ENCODE measurements at places on chromosomes 6 and 20.

DNA sequence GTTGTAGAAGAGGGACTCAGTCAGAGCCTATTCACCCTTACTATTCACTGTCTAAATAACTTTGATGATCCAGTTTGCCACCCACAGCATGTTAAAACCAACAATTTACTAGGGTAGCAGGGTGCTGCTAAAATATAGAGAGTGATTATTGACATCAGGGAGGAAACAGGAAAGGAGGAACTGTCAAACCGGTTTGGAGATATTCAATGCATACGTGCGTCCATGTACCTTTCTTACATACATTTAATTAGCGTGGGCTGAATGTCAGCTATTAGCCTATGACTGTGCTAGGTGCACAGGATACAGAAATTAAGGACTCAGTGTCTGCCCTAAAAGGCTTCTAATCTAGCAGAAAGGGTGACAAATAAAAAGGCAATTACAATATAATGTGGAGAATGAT is 57.2 kb downstream of the IL20RA start:
- DNase-seq = no peak

GRCh38 chr6:131255911-131256310 is 120.6 kb downstream of the AKAP7 start:
- no peak for DNase-seq

DNA sequence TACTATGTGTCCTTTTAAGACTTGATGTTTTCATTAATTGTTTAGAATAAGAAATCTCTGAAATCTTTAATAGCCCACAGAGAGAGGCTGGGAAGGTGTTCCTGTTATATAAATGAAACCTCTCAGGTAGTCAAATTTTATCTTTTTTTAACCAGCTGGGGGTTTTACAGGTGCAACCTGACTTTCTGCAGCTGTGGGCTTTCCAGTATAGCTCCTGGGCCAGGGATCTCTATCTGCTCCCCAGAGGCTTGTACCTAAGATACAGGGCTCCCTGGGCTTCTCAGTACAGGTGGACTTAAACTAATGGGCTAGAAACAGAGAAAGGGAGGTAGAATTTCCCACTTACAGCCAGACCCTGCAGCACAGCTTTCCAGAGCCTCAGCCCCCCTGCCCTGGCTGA is 49.4 kb downstream of the HLA-C start:
- no peak for DNase-seq

DNA sequence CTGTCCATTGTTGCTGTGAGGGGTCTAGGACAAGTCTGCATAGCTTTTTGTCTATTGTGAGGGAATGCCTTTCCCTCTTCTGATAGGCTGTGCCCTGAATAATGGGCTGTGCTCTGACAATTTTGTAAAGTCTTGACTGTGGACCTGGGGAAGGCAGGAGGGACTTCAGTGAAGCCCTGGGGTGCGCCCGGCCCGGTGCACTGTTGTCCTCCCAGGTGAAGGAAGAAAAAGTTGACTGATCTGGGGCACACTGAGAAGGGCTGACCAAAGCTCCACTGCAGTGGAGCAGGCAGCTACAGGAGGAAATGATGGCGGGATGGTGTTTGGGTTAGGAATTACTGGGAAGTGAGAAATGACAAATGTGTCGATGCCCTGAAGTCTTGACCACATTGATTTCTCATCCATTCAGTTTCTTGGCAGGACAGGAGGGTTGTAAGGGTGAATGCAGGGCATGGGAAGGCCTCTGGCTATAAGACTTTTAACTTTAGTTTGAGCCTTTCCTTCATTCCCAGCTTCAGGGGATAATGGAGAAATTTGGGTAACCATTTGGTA is 224.0 kb upstream of the CST7 start:
- DNase-seq = no peak

- DNase-seq = no peak
These were observed 40.4 kb upstream of the MC3R start for GRCh38 chr20:56208121-56208520.

GRCh38 chr6:14785493-14785790 is 460.4 kb upstream of the JARID2 start:
- no peak for DNase-seq

- DNase-seq = peak; percentile 33
These were observed 166.0 kb downstream of the ARHGAP18 start for GRCh38 chr6:129543981-129544380.

DNA sequence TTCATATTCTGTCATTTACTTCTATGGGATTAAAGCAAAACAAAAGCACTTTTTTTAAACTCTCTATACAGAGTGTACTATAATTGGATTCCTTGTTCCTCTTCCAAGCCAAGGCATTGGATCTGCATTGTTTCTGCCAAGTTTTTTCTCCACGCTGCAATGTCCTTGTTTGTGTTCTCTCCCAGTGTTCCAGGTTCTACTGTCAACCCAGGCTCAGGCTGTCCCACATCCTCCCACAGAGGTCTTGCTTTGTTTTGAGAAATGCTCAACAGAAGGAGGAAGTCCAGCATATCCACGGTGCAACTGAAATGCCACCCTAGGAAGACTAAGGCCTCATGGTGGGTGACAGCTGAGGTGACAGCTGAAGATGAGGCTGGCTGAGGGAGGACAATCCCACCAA is 287.1 kb upstream of the PRDM1 start:
- no peak for DNase-seq

- no peak for DNase-seq
These were observed 41.8 kb upstream of the SAYSD1 start for GRCh38 chr6:39156801-39157200.

DNA sequence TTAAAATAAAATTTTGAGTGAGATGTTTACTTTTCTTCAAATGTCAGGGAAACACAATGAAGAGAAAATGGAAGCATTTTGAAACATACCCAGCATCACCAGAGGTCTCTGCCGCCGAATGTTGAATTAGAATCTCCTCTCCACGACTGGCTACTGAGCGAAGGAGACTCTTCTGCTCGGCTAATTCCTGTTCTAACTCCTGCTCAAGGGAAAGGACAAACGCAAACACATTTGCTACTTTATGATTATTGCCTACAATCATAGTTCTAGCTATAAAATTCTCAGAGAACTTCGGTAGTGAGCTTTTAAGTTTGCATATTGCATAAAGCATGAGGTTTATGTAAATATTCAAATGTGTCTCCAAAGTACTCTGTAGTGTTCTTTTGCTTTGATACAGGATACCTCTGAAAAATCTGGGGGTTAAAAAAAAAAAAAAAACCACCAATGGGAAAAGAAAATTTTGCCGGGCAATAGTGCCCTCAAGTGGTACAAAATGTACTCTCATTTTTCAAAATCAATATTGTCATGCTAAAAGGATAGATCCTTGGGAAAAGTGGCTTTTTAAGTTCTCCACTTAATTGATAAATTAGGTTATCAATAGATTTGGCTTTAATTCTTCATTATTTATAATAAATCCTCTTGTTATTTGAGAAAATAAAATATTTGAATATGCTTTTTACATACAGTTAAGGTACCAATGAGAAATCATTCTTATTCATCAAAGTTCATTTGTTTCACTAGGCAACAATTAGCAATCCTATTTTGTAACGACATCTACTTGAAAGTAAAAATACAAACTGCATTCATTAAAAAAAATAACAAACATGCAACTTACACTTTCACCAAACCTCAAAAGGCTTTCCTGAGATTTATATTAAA is 369.0 kb downstream of the SYNE1 start:
- peak; percentile 52 for DNase-seq

DNA sequence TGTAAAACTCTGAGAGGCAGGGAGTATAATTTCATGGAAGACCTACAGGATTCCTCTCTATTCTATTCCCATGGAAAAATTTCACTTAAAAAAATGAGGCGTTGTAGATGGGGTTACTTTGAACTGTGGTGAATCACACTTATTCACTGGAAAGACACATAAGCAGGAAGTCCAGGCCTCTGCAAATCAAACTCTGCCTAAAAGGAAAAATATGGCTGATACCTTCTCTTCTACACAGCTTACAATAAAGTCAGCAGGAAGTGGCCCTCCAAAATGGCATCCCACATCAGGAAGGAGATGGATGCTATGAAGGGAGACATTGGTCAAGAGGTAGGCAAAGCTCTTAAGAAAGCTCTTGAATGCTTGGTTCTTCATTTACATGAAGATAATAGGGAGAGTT is 115.9 kb downstream of the FYN start:
- DNase-seq = peak; percentile 75

GRCh38 chr20:54179946-54180345 is 6.2 kb upstream of the CYP24A1 start:
- no peak for DNase-seq

- DNase-seq = no peak
These were observed 311.9 kb upstream of the CITED2 start for GRCh38 chr6:139686308-139686707.

GRCh38 chr6:5034736-5035135 is 30.9 kb upstream of the RPP40 start:
- no peak for DNase-seq

DNA sequence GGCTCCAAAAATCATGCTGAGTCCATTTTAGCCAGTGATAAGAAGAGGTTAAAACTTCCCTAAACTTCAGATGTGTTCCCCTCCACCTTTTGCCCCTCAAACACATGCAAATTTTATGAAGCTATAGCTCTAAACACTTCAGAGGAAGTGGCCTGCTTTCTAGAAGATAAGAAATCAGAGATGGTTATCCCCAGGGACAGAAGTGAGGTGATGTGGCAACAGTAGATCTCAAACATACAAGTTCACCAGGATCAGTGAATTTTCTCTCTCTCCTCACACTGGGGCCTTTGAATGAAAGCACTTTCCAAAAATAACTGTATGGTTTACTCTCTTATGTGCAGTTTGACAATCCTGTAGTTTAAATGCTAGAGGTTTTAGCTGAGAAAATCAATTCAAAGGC is 332.0 kb downstream of the BTBD9 start:
- DNase-seq = no peak

GRCh38 chr20:47280228-47280627 is 76.3 kb downstream of the ZMYND8 start:
- DNase-seq = no peak

DNA sequence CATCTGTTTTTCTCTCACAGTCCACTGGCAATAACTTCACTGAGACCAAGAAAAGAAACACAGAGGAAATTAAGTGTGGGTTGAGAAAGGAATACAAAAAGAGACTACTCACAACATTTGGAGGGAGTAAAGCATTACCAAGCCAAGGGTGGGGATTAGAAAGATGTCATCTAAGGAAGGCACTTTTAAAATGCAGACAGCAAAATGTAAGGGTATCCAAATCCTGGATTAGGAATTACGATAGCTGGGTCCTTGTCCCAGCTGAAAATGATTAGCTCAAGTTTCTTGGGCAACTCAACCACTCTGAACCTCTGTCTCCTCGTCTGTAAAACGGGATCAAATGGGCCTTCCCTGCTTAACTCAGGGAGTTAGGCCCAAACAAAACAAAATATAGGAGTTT is 2.2 kb downstream of the LEMD2 start:
- peak; percentile 8 for DNase-seq

GRCh38 chr6:139372326-139373153 is 1.9 kb downstream of the CITED2 start:
- peak; percentile 43 for DNase-seq

GRCh38 chr6:7909323-7910276 is 988 bp downstream of the TXNDC5 start:
- DNase-seq = peak; percentile 84

DNA sequence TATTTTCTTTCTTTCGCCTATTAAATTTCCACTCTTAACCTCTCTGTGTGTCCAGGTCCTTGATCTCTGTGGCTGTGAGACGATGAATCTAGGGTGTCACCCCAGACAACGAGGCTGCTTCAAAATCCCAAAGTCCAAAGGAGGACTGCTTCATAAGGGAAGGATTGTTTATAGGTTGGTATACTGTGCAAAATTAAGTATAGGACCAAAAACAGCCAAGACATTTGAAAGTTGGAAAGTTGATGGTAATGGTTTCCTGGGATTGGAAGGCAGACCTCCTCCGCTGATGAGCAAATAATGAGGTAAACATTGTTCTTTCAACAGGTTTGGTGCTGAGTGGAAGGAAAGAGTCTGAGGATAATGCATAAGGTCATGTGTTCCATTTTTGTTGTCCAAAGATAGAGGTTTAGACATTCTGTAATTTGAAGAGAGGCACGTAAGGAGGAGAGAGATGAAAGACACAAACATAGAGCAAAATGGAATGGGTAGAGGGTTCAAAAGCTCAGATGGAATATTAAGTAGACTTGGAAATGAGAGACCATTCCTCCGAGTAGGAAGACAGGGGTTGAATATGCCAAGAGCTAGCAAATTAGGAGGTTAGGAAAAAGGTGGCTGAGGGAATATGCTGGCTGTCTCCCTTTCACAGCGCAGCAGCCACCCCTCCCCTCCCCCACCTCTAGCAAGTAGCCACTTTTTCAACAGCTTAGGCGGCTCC is 24.8 kb downstream of the ZNF311 start:
- DNase-seq = no peak

GRCh38 chr6:2961506-2961905 is 9.9 kb downstream of the SERPINB6 start:
- no peak for DNase-seq

DNA sequence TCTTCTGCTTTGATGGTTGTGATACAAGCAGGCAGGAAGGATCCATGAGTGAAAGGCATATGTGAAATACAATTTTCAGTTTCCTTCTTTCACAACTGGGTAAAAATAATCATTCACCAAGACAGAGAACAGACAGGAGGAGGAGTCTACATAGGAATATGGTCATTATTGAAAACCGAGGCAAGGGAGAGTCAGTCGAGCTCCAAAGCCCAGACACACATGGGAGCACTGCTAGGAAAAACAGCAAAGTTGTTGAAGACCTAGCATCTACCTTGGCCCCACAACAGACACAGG is 260.6 kb downstream of the ERMARD start:
- DNase-seq = no peak

DNA sequence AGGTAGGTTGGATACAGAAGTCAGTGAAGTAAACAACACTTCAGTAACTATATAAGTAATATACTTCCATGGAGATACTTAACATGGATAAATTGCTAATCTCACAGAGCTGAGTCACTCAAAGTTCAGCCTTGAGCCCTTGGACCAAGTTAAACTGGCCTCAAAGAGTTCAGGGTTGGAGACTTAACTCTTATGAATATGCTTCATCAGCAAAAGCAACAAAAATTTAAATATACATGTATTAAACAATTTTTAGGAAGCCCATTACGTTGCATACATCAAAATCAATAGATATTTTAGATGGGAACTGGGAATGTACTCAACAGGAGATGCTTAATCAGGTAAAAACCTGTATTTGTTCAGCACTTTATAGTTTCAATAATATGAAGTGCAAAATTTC is 12.2 kb downstream of the MTCL3 start:
- no peak for DNase-seq

- no peak for DNase-seq
These were observed 380.3 kb downstream of the PREX1 start for GRCh38 chr20:48447456-48447855.
